ENCODE measurements at places on chromosomes 2 and 18.

GRCh38 chr2:128607911-128608506, 289.3 kb upstream of the HS6ST1 start:
- DNase-seq: no peak

DNA sequence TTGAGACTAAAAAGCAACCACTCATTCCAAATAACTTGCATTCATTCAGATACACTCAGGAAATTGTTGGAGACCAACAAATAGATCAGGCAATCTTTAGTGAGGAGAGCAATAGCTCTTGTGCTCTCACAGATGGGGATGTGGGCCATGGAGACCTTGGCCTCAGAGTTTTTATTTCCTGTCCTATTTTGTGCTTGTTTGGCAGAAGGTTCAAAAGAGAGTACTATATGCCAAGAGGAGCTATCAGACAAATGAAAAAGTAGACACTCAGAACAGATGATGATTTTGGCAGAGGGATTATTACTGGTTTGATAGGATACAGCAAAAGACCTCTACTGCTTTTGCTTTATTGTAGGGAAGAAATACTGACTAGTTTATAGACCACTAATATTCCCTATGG, 230.2 kb downstream of the KCNE4 start:
- no peak for DNase-seq

- DNase-seq: no peak
Measured at GRCh38 chr2:153823880-153824279, 47.8 kb upstream of the GALNT13 start.

GRCh38 chr18:49376046-49376445, 84.4 kb downstream of the DYM start:
- no peak for DNase-seq

GRCh38 chr18:56431551-56431950, 206.8 kb downstream of the TXNL1 start:
- DNase-seq: no peak

- no peak for DNase-seq
Measured at GRCh38 chr18:70249118-70249517, 39.7 kb upstream of the SOCS6 start.

GRCh38 chr18:29153091-29153490, 976.2 kb upstream of the CDH2 start:
- DNase-seq: no peak

DNA sequence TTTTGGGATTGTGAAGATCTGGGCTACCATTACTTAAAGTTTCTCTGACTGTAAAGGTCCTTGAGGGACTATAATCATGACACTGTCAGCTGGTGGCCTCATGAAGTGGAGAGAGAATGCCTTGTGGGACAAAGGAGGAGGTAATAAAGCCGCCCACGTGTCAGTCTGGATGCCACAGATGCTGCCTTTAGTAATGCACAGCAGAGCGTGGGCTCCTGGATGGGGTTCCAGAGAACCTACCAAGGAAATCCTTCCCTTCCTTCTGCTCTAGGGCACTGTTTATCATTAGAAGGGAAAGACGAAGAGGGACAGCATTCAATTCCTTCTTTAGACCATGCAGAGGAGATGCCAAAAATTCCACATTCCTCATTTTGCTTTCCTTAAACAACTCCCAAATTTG, 63.5 kb downstream of the COL5A2 start:
- DNase-seq: no peak

DNA sequence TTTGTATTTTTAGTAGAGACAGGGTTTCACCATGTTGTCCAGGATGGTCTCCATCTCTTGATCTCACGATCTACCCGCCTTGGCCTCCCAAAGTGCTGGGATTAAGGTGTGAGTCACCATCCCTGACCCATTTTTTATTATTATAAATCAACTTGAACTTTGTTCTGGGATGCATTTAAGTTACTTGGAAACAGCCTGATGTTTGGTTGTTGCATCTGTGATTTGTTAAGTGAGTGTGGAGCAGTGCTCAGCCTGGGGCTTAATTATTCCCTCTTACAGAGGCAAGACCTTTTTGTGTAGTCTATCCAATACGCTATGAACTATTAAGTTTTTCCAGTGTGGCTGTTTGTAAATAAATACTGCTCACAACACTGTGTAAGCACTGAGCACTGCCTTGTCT, 32.6 kb downstream of the MTA3 start:
- no peak for DNase-seq

DNA sequence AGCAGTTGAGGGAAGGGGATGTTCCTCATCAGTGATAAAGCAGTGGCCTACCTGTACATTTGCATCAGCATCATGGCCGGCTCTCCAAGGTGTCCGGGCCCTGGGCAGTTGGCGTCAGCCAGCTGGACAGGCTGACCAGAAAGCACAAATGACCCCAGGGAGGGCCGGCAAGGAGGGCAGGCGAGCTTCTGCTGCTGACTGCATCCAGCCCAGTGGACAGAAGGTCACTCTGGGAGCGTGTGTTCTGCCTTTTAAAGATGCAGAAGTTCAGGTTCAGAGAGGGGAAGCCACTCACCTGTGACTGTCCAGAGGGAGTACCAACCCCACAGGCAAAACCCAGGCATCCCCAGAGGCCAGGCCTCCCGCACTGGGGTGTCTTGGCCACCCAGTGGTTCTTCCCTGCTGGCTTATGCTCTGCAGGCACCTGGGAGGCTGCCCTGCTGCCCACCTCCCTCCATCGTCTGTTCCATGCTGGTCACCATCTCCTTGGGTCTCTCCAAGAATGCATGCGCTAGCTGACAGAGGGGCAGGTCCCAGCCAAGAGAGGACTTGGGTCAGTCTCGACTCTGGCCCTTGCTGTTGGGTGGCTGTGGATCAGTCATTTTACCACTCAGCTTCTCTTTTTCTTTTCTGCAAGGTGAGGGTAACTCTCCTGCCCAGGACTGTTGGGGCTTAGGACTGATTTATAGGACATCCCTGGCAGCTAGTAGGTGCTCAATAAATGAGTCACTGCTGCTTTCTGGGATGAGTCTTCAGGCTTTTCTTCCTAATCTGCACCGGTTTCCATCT, 89.9 kb downstream of the INHBB start:
- DNase-seq: no peak

DNA sequence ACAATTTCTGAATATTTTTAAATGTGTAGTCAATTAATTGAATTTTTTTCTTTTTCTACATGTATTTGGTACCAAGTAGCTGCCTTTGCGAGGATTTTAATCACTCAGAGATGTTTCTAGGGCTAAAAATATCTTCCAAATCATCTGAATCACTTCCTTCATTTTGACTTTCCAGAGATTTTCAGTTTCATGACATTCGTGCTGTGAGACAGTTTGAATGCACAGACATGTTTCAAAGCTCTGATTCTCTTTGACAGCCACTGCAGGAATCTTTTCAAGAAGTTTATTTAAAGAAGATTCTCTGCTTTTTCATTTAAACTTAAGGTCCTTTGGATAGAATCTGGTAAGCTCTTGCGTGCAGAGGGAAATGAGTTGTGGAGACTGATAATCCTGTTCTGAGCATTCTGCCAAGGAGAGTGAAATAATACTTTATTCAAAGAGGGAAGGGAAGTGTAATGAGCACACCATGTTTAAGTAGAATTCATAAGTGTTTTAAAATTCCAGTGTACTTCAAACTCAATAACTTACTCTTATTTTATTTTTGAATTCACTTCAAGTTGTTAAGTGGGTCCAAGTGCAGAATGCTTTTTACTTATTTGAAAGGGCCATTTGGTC, 9.7 kb downstream of the CYBRD1 start:
- no peak for DNase-seq

DNA sequence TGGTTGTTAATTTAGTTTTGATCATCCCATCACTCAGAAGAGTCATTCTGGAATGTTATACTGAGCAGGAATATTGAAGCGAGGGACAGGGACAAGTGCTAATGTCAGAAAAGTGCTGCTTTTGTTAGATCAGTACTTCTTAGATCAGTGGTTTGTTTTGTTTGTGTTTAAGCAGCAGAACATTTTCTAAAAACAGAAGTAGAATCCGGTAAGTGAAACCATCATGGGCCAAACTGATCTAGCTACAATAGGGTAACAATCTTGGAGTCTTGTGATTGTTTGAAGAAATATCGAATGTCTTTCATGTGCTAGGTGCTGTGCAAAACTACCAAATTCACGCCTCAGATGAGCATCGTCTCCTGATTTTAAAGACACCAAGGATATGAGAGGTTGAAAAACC, 45.1 kb upstream of the SEC11C start:
- no peak for DNase-seq

DNA sequence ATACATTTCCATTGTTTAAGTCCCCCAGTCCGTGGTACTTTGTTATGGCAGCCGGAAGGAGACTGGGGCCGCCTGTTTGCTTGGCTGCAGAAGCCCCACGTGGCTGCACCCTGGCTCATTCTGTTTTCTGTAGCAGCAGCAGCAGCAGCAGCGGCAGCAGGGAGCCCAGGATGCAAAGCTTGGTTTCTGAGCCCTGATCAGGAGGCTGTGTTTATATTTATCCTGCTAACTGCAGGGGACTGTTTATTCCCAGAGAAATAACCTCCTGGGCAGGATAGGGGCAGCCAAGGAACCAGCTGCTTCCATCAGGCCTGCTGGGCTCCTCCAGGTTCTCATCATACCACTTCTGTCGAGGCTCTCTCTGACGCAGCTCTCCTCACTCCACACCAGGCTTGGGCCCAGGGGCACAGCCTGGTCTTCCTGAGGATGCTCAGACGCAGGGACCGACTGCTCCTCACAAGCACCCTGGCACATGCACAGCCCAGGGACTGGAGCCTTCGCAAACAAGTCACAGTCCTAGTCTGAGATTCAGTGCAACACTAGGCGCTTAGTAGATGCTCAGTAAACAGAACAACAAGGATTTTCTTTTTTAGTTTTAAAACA, 139.0 kb downstream of the MSH2 start:
- DNase-seq: no peak

GRCh38 chr2:31810200-31810917, 200.4 kb downstream of the MEMO1 start:
- DNase-seq: no peak

DNA sequence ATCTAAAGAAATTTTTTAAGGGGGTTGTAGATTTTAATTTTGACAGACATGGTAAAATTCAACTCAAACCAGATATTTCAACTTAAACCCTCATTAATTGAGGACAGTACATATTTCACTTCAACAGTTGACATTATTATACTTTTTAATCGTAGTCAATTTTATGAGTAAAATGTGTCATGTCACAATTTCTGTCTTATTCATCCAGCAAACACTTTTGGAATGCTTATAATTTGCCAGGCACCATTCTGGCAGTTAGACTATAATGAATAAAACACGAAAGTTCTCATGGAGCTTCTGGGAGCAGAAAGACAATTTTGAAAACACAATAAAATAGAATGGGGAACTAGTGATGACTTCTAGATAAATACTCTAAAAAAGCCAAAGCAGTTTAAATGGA, 1094.8 kb downstream of the SUCLG1 start:
- DNase-seq: no peak

DNA sequence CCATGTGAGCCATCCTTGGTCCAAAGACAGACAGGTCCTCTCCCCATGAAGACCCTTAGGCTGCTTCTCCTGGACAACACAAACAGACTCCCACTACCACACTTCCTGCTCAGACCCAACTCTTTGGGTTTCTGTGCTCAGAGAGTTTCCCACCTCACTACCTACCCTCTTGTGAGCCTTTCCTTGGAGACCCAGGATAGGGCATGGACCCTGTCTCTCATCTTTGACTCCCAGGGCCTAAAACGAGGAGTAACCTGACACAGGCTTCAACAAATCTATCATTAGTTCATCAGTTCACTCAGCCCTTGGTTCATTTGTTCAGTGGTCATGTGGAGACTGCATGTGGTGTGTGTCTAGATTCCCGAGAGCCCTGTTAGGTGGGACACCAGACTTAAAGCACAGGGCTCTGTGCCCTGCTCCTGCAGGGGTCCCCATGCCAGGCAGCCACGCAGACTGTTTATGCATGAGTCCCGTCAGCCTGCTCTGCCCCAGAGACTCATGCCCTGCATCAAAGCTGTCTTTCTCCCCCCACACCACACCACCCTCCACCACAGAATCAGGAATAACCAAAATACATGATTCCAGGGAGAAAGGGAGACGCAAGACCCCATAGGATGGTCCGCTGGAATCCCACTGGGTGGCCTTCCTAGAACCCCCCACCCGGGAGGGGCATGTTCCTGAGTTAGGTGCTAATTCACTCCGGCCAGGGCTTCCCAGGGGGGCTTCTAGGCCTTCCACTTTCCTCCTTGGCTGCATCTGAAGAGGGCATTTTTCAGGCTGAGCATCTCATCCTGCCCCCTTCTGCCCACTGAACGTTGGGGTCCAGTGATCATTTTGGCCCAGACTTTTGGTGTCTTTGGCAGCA, 100.2 kb upstream of the TEX51 start:
- no peak for DNase-seq

DNA sequence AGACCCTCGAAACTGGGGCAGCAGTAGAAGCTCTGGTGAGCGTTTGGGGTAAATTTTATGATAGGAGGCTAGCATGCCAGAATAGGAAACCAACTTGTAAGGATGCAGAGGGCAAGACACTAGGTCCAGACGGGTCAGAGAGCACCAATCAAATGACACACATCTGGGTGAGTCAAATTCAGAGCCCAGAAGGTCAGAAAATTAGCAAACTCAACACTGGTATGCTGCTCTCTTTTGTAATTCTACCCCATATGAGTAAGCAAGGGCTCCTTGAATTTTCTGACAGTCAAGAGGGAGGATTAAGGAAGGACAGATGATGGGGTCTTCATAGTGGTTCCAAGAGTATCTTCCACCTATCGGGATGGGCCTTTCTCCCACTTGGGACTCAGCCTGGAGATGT, 209.8 kb downstream of the BCL2 start:
- DNase-seq: peak; percentile 80

- no peak for DNase-seq
Measured at GRCh38 chr2:65137197-65137775, 7.4 kb upstream of the RAB1A start.

All from NCI-H524 (cell line).